ENCODE measurements at places on chromosomes 5 and 9.

- DNase-seq = no peak
These were observed 54.4 kb downstream of the MRPL36 start for GRCh38 chr5:1745123-1745795.

- DNase-seq = no peak
These were observed 191.6 kb downstream of the PCSK5 start for GRCh38 chr9:76082057-76082456.

DNA sequence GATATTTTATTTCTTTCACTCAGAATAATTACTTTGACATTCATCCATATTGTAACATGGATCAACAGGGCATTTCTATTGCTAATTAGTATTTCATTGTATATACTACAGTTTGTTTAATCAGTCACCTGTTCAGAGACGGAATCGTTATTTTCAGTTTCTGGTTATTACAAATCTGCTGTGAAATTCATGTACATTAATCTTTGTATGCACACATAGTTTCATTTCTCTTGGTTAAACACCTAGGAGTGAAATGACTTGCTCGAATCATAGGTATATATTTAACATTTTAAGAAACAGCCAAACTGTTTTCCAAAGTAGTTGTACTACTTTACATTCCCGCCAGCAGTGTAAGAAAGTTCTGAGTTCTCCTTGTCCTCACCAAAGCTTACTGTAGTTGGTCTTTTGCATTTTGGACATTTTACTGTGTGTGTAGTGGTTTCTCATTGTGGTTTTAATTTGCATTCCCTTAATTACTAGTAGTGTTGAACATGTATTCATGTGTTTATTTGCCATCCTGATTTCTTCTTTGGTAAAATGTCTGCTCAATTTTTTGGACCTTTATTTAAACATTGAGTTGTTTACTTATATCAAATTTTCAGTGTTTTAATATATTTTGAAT, 198.2 kb downstream of the SAXO1 start:
- no peak for DNase-seq

DNA sequence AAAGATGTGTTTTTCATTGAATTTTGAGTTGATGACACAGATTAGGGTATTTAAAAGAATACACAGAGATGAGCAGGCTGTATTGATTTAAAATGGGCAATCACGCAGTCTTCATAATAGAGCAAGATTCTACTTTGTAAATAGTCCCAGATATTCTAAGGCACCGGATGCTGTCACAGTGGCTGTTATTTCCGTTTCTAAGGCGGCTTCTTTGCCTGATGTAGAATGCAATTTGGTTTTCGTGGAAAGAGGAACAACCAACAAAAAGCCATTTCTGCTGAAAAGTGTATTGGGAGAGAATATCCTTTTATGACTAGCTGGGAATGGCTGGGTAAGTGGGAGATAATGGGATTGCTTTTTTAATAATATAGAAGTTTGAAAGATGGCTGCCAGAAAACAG, 17.5 kb downstream of the PRKACG start:
- DNase-seq = no peak

DNA sequence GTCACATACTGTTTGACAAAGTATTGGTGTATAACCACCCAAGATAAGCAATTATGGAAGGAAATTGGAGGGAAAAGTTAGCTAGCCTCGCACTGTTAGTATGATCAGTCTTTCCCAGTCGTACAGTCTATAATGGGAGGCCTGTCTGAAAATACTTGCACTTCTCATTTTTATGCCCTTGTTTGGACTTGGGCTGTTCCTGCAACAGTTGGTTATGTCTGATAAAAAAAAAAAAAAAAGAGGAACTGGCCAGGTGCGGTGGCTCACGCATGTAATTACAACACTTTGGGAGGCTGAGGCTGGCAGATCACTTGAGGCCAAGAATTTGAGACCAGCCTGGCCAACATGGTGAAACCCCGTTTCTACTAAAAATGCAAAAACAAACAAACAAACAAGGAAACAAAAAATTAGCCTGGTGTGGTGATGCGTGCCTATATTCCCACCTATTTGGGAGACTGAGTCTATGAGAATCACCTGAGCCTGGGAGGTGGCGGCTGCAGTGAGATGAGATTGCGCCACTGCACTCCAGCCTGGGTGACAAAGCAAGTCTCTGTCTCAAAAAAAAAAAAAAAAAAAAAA, 58.3 kb upstream of the ANKRD33B start:
- no peak for DNase-seq

GRCh38 chr5:90366948-90367347, 42.6 kb downstream of the CETN3 start:
- DNase-seq = no peak

- DNase-seq = no peak
These were observed 354.5 kb upstream of the CDH6 start for GRCh38 chr5:30838936-30839496.

DNA sequence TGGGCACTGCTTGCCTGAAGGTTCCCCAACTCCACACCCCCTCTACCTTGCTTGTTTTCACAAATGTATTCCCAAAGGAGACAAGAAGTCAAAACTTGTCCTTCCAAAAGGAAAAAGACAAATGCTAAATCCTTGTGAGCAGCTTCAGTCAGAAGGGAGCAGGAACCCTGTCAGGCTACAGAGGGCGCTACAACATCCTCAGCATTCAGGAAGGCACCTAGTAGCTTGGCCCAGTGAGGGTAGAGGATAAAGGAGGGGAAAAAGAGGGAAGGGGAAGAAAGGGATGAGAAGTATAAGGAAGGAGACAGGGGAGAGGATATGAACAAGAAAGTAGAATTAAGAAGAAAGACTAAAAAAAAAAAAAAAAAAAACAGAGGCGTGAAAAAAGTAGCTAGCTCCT, 97.5 kb downstream of the MLLT3 start:
- DNase-seq = no peak

DNA sequence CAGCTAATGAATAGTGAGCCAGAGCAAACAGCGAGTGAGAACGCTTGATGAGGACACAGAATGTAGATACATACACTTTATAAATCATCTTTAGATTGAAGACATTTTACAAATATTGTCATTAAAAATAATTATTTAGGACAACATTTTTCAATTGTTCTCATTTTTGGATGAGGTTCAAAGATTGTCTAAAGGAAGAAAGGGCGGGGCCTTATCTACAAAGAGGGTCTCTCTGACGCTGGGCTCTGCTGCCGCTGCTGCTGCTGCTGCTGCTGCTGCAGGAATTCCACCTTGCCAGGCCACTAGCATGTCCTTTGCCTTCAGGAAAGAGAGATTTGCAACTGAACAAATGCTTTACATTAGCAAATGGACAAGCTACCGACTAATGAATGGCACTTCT, 220.7 kb upstream of the TMEM161B start:
- no peak for DNase-seq

GRCh38 chr5:127826011-127826410, 122.8 kb downstream of the CCDC192 start:
- no peak for DNase-seq

GRCh38 chr9:130482463-130482862, 37.7 kb downstream of the ASS1 start:
- DNase-seq = no peak

DNA sequence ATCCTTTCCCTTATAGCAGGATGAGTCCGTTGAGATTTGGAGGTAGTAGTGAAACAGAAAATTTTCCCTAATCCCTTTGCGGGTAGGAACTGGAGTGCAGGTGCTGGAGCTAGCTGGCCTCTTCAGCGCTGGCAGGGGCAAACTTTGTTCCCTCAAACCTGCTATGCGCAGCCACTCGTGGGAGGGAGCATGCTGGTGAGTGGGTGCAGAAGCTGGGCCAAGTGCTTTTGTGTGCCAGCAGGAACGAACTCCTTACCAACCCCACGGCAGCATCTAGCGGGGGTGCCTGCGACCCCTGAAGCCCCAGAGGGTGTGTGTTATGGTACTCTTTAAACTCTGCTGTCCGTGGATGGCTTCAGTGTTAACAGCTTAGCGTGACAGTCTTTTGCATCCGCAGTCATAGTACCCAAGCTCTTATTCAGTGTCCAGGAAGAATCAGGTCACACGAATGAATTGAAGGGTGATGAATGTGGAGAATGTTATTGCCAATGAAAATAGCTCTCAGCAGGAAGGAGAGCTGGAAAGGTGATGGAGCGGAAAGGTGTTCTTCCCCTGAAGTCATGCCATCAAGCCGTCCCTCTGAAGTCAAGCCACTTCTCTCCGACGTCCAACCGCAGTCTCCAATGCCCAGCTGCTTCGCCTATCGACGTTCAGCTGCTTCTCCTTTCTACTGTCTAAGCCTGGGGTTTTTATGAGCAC, 1445.1 kb upstream of the CDH9 start:
- DNase-seq = no peak

DNA sequence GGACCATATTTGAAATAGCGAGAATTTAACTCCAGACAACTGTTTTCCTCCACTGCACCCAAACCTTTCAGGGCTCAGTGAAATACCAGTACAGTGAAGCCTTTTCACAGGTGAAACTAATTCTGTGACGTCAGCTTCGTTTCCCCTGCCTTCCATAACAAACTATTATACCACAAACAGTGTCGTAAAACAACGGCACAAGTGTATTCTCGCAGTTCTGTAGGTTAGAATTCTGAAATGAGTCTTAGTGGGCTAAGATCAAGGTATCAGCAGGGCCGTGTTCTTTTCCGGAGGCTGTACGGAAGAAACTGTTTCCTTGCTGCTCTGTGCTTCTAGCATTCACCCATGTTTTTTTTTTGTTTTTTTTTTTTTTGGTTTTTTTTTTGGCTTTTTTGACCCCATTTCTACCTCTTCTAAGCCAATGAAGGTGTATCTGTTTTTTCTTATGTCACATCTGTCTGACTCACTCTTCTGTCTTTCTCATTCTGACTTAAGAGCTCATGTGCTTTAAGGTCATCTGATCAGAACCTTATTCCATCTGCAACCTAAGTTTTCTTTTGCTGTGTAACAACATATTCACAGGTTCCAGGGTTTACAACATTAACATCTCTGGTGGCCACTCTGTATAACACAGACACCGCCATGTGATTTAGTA, 20.1 kb downstream of the ISOC1 start:
- no peak for DNase-seq

- DNase-seq = no peak
These were observed 16.9 kb downstream of the TMEM174 start for GRCh38 chr5:73189871-73190376.

GRCh38 chr5:81909677-81910076, 62.1 kb upstream of the ATG10 start:
- no peak for DNase-seq

DNA sequence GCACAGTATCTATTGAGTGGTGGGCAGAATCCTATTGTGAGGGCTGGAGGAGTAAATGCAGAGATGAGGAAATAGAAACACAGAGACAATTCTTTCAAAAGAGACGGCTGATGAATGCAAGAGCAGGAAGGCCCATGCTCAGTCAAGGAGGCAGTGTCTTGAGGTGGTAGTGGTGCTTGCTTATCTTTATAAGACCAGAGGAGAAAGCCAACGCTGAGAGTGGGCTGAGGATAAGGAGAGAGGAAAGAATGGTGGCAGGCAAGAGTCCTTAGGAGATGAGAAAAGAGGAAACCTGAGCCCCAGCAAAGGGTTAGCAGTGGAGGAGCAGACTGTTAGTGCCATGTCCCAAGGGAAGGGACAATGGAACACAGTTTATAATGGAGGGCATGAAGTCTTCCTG, 86.0 kb downstream of the SNCAIP start:
- no peak for DNase-seq

- DNase-seq = no peak
These were observed 17.0 kb downstream of the HRH2 start for GRCh38 chr5:175674731-175675346.

DNA sequence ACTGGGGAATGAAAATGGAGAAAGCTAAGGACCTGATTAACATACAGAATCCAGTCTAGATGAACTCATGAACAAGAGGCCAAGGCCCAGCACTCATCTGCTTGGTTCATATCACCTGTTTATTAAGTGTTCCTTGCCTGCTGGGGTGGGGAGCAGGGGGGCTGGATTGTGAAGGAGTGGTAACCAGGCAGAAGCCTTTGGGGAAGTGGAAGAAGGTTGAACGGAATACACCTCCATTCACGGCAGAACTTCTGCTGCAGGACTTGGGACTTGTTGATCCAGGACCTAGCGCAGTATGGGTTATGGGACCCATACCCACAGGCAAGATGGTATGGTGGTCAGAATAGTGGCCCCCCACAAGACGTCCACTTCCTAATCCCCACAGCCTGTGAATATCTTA, 8.8 kb upstream of the SEPTIN8 start:
- DNase-seq = no peak

DNA sequence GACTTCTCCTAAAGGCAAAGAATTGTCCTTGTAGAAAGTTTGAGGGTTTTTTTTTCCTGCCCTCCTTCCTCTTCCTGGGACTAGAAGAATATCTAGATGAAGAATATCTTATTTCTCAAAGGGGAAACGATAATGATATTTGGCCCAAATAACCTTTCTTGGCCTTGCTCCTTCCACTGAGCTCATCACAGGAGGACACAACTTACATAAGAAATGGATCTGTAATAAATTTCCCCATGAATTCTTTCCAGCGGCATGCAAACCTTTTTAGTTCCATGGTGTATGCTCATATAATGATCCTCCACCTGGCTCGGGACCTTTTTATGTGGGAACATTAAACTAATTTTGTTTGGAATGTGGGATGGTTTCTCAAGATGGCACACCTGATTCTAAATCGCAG, 304.4 kb downstream of the DMRT2 start:
- DNase-seq = no peak

GRCh38 chr9:107935931-107936330, 446.4 kb upstream of the KLF4 start:
- no peak for DNase-seq

DNA sequence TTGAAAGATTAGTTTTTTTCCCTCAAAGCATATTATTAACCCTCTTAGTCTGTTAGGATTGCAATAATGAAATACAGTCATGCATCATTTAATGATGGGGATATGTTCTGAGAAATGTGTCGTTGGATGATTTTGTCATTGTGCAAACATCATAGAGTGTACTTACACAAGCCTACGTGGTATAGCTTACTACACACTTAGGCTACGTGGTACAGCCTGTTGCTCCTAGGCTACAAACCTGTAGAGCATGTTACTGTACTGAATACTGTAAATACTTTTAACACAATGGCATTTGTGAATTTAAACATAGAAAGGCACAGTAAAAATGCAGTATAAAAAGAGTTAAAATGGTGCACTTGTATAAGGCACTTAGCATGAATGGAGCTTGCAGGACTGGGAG, 132.7 kb downstream of the PDE8B start:
- DNase-seq = no peak

- DNase-seq = no peak
These were observed 49.9 kb downstream of the ZFAND5 start for GRCh38 chr9:72315089-72315509.

- DNase-seq = no peak
These were observed 11.6 kb downstream of the RAI14 start for GRCh38 chr5:34667705-34668104.

GRCh38 chr5:156640691-156641241, 209.3 kb upstream of the PPP1R2B start:
- no peak for DNase-seq

DNA sequence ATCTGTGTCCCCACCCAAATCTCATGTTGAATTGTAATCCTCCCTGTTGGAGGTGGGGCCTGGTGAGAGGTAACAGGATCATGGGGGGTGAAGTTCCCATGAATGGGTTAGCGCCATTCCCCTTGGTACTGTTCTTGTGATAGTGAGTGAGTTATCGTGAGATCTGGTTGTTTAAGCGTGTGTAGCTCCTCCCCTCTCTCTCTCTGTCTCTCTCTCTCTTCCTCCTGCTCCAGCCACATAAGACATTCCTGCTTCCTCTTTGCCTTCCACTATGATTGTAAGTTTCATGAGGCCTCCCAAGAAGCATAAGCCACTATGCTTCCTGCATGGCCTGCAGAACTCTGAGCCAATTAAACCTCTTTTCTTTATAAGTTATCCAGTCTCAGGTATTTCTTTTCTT, 28.8 kb downstream of the C5orf15 start:
- no peak for DNase-seq

GRCh38 chr9:70832492-70832891, 288.9 kb downstream of the TRPM3 start:
- no peak for DNase-seq
